NCI-H146 (cell line): ENCODE measurements at places on chromosomes 4 and X.

- no peak for DNase-seq
Observed at GRCh38 chr4:6560416-6561172, 14.4 kb upstream of the MAN2B2 start.

GRCh38 chr4:5812506-5813229 lies 80.2 kb downstream of the CRMP1 start:
- peak; percentile 33 for DNase-seq

DNA sequence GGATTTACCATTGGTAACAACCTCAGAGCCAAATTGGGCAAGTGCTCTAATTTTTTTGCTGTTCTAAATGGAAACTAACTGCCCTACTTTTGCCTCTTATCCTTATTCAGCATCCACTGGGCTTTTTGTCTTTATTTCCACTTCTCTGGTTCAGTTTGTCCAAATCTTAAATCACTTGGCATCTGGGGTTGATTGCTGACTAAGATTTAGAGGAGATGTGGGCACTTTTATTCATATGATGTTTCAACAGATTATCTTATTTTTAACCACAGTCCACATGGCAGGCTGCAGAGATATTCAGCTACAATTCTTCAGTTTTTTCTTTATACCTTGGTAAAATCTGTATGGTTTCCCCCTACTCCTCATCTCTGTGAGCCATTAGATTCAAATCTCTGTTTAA lies 1161.4 kb upstream of the PCDH7 start:
- no peak for DNase-seq

- DNase-seq, result no peak
Observed at GRCh38 chr4:137312257-137312656, 220.0 kb downstream of the PCDH18 start.

GRCh38 chr4:122826079-122826527 lies 528 bp upstream of the FGF2 start:
- DNase-seq, result no peak

DNA sequence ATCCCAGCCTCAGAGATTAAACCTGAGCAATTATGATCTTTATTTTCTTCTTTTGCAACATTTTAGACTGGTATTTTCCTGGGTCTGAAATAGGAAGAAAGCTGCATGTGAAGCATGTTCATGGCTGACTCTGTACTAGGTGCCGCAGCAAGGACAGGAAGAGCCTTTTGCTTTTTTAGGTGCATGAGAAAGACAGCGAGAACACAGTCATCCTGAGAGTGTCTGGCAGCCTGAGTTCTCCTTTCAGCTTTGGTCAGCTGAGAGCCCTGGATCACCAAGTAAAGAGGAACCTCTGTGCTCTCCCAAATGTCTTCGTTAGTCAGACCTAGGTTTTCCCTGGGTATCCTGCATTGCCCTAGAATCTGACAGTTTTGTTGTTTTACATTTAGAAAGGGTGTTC lies 29.8 kb downstream of the FAM149A start:
- DNase-seq, result no peak

DNA sequence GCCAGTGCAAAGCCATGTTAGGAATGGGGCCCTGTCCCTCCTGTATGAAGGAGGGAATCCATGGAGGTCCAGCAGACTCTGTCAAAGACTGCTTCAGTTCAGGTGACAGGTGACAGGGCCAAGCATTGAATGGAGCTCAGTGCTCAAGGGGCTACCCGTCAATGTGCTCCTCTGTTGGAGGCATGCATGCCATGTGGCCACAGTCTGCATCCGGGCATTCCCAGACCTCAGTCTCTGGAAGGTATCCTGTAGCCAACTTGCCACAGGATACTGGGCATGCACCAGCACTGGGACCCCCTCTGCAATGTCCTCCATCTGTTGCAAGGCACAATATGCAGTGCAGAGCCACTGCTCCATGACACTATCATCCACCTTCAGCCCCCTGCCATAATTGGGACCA lies 136.1 kb upstream of the GATB start:
- no peak for DNase-seq

DNA sequence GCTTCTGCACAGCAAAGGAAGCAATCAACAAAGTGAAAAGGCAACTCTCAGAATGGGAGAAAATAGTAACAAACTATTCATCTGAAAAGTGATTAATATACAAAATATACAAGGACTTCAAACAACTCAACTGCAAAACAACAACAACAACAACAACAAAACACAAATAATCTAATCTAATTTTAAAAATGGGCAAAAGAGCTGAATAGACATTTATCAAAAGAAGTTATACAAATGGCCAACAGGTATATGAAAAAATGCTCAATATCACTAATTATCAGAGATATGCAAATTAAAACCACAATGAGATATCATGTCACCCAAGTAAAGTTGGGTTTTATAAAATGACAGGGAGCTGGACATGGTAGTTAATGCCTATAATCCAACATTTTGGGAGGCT lies 602.8 kb upstream of the DIAPH2 start:
- DNase-seq, result no peak

- no peak for DNase-seq
Observed at GRCh38 chr4:80014531-80014930, 58.5 kb downstream of the ANTXR2 start.

DNA sequence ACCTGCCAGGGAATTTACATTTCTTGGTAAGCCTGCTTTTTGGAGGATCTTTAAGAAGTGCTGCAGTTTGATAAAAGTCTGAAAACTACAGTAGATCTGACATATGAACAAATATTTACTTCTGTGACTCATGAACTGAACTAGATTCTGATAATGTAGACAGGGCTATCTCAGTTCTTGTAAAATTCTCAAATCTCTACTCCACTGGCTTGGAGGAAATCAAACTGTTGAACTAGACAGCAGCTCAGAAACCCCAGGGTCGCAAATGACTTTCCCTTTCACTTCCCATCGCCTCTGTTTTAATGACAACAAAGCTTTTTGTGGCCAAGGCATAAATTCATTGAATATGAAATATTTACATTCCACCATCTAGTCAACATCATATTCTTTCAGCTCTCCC lies 15.4 kb upstream of the OCIAD1 start:
- DNase-seq, result no peak

DNA sequence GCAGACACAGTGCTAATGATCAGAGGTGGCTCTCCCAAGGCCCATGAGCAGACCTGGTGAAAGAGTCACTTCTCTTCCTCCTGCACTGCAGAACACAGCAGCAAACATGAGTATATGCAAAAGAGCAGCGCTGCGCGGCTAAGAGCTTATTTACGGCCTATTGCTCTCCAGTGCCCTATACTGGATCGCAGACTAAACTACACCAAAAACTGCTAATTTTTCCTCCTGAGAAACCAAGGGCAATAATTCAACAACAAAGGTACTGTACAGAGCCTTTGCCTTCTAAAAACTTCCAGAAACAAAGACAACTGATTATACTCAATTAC lies 702.5 kb downstream of the ARAP2 start:
- DNase-seq, result peak; percentile 73
